ENCODE measurements at places on chromosomes 2 and 18.

GRCh38 chr2:144501118-144501517 lies 18.8 kb downstream of the ZEB2 start:
- DNase-seq: no peak

- DNase-seq: no peak
These were observed 110.0 kb downstream of the MBP start for GRCh38 chr18:77022556-77022955.

DNA sequence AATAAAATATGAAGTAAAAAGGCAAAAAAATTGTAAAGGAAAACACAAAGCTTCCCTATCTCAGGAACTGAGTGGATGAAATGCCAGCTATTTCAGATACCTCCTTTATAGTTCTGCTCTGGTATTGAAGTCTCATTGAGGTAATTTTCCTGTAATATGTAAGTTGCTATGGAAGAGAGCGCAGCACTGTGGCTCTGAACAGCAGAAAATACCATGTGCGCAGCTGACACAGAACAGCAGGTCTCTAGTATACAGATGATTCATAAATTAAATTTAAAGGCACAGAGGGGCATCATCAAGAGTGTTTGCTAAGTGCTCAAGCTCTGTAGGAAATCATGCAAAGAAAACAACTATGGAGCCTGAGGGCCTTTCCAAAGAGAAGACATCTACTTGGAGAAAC lies 315.3 kb upstream of the CDH7 start:
- DNase-seq: no peak

GRCh38 chr2:230225486-230225885 lies at the start of gene SP140:
Gene SP140 (plus strand): TSS chr2:230225736. CDS start chr2:230225845, 109 bp downstream.
- DNase-seq: peak; percentile 31

DNA sequence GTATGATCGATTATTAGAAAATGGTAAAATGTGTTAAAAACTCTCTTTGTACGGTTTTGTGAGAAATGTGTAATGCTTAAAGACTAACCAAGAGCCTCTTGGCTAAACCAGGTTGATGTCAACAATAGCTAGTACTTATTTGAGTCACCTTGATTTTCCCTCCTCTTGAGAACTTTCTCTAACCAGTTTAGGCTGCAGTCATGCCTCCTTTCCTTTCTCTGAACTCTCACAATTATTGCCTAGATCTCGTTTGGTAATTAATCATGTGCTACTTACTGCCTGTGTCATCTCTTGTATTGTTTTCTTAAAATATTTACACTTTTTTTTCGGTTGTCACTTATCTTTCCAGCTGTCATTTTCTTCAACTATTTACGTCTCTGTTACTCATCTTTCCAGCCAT lies 1.1 kb upstream of the EPC2 start:
- no peak for DNase-seq

GRCh38 chr18:46281185-46282176 lies 177.3 kb downstream of the HAUS1 start:
- DNase-seq: peak; percentile 52
